ENCODE measurements at places on chromosomes 4 and X. TPM values are rescaled to one million over a fixed set of nuclear protein-coding genes. Genes with fewer than 3 reads are reported as not detected.

The YTHDC1 gene
- total RNA-seq = 51.9 TPM

The MAGEE1 gene
- 0.85 TPM for total RNA-seq

The PRRG1 gene
- 25.8 TPM for total RNA-seq

The SMIM43 gene
- total RNA-seq = 0.27 TPM

The GLUD2 gene
- 1.2 TPM for total RNA-seq

The FMR1NB gene
- total RNA-seq = not detected

The C4orf50 gene
- not detected for total RNA-seq

The GLRA3 gene
- total RNA-seq = not detected

The LANCL3 gene
- total RNA-seq = 0.81 TPM

The MAGEA9B gene
- total RNA-seq = not detected

The FSTL5 gene
- total RNA-seq = not detected

The CSAG2 gene
- not detected for total RNA-seq

The PTTG2 gene
- total RNA-seq = not detected

The NSG1 gene
- 47.9 TPM for total RNA-seq

The NMU gene
- 0.72 TPM for total RNA-seq

The EOLA2 gene
- 22.8 TPM for total RNA-seq

The RRH gene
- 0.09 TPM for total RNA-seq

The FGD1 gene
- total RNA-seq = 2.0 TPM

The HDX gene
- 5.5 TPM for total RNA-seq

The PAGE2B gene
- total RNA-seq = not detected

The STPG2 gene
- total RNA-seq = 0.09 TPM

The ADGRG4 gene
- not detected for total RNA-seq

The PPBP gene
- total RNA-seq = not detected

The SLC6A14 gene
- total RNA-seq = not detected

The GPC3 gene
- not detected for total RNA-seq

The SPATA18 gene
- total RNA-seq = 9.5 TPM

The FAM184B gene
- not detected for total RNA-seq

The RAB41 gene
- total RNA-seq = not detected

The EMCN gene
- total RNA-seq = 40.8 TPM

The ENPEP gene
- total RNA-seq = under 0.01 TPM

The CXCL11 gene
- total RNA-seq = 0.66 TPM

The PPP3CA gene
- total RNA-seq = 54.7 TPM

The DCLK2 gene
- total RNA-seq = 2.2 TPM

The TKTL1 gene
- not detected for total RNA-seq
